Pericardium fibroblast (primary cell): ENCODE measurements at places on chromosomes 7 and 10. TPM values are rescaled to one million over a fixed set of nuclear protein-coding genes. Genes with fewer than 3 reads are reported as not detected.

VPS37D gene
- 4.1 and 7.0 TPM in 2 replicates for total RNA-seq

SLIT1 gene
- total RNA-seq: not detected in 2 replicates

EVX1 gene
- not detected in 2 replicates for total RNA-seq

ATG9B gene
- total RNA-seq: 0.12 TPM in 1 of 2 replicates, not detected in the other

NXPH1 gene
- total RNA-seq: not detected in 2 replicates

NFE2L3 gene
- total RNA-seq: 1.1 and 1.3 TPM in 2 replicates

FAM171A1 gene
- 20.9 and 24.5 TPM in 2 replicates for total RNA-seq

RBP3 gene
- not detected in 2 replicates for total RNA-seq

INPP5A gene
- 32.4 and 37.2 TPM in 2 replicates for total RNA-seq

MLXIPL gene
- total RNA-seq: 0.34 TPM in 1 of 2 replicates, not detected in the other

SPDYE2B gene
- total RNA-seq: not detected in 2 replicates

GTPBP4 gene
- 18.0 and 19.6 TPM in 2 replicates for total RNA-seq
